ENCODE measurements at places on chromosomes 1 and 21.

GRCh38 chr1:158037008-158037865 lies 43.8 kb downstream of the KIRREL1 start:
- no peak for DNase-seq

GRCh38 chr1:202245391-202245790 lies 51.8 kb downstream of the LGR6 start:
- no peak for DNase-seq

GRCh38 chr1:24329797-24330543 lies 10.8 kb downstream of the GRHL3 start:
- DNase-seq = no peak

DNA sequence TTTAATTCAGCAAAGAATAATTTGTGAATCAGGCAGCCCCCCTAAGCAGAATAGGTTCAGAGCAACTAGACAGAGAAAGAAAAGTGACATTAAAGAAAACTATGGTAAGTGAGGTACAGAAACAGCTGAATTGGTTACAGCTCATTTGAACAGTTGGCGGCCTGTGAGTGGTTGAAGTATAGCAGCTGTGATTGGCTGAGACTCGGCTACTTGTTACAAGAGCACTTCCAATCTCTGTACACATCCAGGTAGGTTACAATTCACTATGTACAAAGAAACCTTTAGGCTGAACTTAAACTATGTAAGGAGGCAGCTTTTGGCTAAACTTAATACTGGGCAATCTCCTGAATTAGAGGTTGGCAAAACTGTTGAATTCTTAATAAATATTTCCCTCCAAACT lies 171.1 kb upstream of the LHX8 start:
- no peak for DNase-seq

- no peak for DNase-seq
Measured at GRCh38 chr1:112356765-112357164, 39.2 kb upstream of the CTTNBP2NL start.

DNA sequence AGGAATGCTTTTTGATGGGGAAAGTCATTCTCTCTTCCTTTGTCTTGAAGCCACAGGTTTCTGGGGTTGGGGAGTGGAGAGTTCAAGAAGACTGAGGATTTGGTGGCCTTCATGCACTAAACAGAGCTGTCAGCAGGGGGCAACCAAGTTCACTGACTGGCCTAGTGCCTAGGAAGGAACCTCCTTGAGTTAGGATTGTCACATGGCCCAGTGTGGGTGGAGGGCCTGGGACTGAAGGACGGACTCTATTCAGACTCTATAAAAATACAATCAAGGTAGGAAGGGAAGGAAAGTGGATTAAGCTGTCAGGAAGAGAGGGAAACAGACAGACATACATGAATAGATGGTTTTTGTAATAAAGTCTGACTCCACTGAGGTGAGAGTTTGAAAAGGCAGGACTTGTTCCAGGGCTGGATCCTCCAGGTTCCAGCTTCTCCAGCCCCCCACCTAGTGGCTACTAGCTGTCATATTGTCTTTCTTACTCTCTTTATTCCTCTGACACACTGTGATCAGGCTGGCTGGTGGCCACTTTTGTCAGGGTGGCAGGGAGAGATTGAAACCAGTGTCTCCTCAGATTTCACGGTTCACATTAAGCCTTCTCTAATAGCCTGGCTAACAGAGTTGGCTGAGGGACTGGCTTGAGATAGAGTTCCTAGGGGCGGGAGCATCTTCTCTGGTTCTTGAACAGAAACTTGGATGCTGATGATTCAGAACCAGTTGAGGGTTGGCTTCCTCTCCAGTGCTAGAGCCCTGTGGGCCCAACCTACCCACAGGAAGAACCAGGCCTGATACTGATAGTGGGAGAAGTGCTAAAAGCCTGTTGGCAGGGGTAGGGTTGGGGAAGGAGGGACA lies 4.1 kb upstream of the SH3BGRL3 start:
- peak; percentile 53 for DNase-seq

DNA sequence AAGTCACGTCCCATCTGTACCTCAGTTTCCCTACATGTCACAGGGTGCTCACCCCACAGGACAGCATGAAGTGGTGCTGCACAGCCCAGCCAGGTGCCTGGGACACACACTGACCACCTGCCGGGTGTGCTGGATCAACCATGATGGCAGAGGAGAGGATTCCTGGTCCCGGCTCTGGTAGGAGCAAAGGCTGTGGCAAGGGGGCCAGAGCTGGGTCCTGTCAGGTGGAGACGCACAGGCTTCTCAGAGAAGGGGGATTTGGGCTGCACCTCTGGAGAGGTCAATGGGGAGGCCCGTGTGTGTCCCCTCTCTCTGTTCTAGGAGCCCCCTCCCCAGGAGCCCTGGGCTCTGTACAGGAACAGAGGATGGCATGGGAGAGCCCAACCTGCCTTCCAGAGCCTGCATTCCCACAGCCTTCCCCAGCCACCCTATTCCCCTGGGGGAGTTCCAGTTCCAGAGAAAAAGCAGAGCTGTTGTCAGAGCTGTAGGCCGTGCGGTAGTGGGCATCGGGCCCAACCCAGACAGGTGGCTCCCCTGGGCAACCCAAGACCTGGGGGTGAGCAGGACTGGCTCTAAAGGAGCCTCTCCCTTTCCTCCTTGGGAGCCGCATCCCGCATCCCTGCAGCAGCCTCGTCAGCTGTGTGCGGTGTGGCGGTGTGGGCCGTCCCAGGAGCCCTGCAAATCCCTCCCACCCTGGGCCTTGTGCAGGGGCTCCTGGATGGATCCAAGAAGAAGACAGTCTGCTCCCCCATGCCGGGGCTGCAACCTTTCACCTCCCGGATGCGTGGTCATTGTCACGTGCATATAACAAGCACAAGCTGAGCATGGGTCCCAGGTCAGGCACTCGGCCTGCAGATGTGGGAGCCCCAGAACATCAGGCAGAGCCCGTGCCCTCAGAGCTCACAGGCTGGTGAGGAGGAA lies 2.9 kb upstream of the TFF3 start:
- no peak for DNase-seq

GRCh38 chr1:2451741-2452140 lies 24.3 kb upstream of the PLCH2 start:
- no peak for DNase-seq

- no peak for DNase-seq
Measured at GRCh38 chr1:165857046-165857801, 29.8 kb downstream of the UCK2 start.

DNA sequence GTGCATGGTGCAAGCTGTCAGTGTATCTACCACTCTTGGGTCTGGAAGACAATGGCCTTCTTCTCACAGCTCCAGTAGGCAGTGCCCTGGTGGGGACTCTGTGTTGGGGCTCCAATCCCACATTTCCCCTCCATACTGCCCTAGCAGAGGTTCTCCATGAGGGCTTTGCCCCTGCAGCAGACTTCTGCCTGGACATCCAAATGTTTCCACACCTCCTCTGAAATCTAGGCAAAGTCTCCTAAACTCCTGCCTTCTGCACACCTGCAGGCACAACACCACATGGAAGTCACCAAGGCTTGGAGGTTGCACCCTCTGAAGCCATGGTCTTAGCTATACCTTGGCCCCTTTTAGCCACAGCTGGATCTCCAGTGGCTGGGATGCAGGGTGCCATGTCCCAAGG lies 31.8 kb upstream of the CITED4 start:
- DNase-seq = no peak

DNA sequence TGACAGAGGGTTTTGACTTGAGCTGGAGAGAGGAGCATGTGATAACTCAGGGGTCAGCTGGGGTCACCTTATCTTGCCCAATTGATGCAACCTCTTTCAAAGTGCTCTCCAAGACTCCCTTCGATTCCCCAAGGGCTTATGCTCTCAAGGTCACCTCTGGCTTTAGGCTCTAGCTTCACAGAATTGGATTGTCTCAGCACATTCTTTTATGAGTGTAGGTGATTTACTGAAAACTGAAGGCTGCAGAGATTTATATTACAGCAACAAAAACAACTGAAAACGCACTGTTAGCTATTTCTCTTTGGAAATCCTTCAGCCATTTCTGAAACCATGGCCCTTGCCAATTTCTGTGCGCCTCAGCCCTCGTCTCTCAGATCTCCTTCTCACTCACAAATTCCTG lies 34.5 kb upstream of the MAP1LC3C start:
- DNase-seq = no peak

- DNase-seq = no peak
Measured at GRCh38 chr1:188672153-188672552, 1805.5 kb downstream of the BRINP3 start.

GRCh38 chr21:26406526-26406925 lies 166.6 kb downstream of the CYYR1 start:
- DNase-seq = no peak

DNA sequence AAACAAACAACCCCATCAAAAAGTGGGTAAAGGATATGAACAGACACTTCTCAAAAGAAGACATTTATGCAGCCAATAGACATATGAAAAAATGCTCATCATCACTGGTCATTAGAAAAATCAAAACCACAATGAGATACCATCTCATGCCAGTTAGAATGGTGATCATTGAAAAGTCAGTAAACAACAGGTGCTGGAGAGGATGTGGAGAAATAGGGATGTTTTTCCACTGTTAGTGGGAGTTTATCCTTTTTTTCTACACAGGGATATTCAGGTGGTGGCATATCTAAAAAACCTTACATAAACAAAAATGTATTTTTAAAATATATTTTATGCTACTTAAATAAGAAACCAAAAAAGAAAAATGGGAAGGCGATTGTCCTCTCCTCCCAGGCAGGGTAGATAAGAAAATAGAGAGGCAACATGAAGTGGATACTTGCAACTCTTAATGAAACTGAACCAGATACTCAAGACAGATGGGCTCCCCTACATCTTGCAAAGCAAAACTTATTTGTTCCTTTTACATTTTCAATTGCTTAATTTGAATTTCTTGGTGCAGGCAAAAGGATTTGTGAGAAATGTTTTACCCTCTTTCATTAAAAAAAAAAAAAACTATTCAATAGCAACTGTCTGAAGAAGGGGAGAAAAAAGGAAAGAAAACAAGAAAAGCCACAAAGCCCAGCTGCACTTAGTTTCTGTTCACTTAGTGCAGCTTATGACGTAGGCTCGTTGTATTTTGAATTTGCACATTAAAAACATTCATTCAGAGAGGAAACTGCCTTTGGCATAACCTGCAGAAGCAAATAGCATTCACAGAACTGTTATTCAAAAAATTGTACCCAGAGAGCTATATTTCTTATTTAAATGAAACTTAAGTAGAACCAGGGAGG lies 36.9 kb upstream of the RGS1 start:
- DNase-seq = no peak

DNA sequence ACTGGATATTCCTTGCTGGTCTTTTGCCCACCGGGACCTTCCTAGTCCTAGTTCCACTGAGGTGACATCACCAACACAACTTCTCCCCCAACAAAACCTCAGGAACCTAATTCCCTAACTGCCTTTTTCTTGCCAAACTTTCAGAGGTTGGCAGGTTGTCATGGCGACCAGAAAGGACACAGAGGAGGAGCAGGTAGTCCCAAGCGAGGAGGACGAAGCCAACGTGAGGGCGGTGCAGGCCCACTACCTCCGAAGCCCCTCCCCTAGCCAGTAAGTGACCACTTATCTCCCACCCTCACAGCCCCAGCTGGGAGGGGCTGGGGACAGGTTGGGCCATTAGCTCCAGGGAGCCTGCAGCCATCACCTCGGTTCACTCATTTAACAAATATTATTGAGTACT lies 815 bp downstream of the STYXL2 start:
- DNase-seq = no peak

DNA sequence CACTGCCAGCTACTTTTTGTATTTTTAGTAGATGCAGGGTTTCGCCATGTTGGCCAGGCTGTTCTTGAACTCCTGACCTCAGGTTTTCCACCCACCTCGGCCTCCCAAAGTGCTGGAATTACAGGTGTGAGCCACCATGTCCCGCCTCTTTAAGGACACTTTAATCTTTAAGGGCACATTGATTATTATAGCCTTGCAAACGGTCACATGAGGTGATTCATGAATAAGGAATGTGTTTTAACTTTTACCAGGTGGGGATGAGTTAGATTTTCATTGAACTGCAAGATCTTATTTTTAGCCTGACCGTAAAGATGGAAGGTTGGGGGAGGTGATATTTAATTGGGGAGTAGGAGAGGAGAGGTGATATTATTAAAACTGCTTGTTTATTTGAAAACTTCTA lies 61.9 kb downstream of the TBCE start:
- no peak for DNase-seq

GRCh38 chr21:46323227-46323709 lies 402 bp downstream of the C21orf58 start:
- DNase-seq = peak; percentile 56

- DNase-seq = no peak
Measured at GRCh38 chr1:174074757-174075156, 52.6 kb upstream of the RC3H1 start.

DNA sequence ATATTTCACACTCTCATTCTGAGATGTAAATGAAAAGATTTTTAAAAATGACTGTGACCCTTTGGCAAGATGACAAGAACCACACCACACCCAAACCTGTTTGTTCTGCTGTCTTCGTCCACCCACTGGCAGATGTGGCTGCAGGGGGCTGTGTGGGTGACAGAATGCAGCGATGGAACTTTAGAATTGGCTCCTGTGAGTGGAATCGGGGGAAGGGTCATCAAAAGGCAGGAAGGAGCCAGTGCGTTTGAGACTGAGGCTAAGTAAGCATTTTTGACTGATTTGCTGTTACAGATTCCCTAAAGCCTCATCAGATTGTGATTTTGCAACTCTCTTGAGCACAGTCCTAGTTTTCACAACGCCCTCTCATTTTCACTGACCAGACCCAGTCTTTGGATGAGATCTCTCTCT lies 111.2 kb upstream of the ADGRL2 start:
- no peak for DNase-seq

DNA sequence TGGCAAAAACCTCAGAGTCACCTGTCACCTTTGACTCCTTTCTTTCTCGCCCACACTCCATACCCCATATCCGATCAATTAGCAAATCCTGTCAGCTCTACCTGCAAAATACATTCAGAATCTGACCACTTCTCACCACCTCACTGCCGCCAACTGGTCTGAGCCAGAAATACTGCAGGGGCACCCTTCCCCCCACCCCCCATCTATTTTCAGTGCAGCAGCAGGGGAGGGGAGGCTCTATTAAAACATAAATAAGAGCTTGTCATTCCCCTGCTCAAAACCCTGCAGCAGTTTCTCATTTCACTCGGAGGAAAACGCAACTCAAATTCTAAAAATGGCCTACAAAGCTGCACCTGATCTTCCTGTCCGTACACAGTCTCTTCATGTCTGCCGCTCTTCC lies 3.9 kb downstream of the PKLR start:
- DNase-seq = no peak

DNA sequence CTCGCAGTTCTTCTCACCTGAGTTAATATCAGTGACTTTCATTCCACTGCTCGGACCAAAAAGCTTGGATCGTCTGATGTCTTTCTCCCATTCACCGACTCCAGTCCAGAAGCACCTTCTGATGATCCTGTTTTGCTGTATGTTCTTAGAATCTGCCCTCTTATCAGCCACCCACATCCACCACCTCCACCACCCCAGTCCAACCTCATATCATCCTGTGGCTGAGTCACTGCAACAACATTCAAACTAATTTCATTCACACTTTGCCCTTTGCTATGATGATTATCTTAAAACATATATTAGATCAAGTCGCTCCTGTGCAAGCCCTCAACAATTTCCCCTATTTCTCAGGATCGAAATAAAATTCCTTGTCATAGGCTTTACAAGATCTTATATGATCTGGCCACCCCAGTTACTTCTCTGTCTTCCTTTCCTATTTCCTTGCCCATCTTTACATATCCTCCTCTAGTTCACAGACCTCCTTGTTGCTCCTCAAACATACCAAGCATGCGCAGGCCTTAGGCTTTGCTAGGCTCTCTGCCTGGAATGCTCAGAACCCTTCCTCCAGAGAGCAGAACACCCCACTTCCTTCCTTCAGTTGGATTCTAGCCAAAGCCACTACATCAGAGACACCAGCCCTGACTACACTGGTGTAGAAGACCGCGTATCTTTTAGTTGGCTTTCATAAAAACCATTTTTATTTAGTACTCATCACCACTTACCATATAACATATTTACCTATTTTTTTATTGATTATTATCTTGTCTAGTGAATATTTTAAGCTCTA lies 335.7 kb upstream of the GREM2 start:
- DNase-seq = no peak

Data from hypothalamus (tissue), 51 donors.